ENCODE measurements at places on chromosomes 2 and 18. TPM values are rescaled to one million over a fixed set of nuclear protein-coding genes. Genes with fewer than 3 reads are reported as not detected.

PTCD3 gene
- 126 TPM for total RNA-seq

RABL2A gene
- total RNA-seq = 14.7 TPM

TBR1 gene
- 0.64 TPM for total RNA-seq

NT5C1B gene
- not detected for total RNA-seq

HTR2B gene
- total RNA-seq = 0.98 TPM

DNA sequence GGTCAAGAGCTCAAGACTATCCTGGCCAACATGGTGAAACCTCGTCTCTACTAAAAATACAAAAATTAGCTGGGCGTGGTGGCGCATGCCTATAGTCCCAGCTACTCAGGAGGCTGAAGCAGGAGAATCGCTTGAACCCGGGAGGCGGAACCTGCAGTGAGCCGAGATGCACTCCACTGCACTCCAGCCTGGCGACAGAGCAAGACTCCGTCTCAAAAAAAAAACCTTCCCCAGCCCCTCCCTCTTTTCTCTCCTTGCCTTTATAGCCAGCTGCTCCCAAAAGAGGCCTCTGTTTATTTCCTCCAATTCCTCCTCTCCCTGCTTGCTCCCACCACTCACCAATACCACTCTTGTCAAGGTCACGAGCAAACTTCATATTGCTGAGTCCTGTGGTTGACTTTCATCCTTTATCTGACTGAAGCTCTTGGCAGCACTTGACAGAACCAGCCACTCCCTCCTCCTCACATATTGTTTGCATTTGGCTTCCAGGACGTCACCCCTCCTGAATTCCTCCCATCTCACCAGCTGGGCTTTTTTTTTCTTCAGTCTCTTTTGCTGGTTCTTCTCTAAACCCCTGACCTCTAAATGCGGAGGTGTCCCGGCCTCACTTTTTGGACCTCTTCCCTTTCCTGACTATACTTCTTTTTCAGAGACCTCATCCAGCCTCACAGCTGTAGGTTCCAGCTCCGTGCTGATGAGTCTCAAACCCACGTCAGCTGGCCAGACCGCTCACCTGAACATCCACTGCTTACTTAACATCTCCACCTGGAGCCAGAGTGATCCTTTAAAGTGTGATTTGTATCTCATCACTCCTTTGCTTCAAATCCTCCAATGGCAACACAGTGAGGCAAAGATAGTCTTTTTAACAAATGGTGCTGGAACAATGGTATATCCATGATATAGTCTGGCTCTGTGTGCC is 84.6 kb upstream of the CAB39 start:
- no peaks in the 10 kb centered on the region for H3K27me3 ChIP-seq
- H3K4me1 ChIP-seq = no peaks in the 10 kb centered on the region

DNA sequence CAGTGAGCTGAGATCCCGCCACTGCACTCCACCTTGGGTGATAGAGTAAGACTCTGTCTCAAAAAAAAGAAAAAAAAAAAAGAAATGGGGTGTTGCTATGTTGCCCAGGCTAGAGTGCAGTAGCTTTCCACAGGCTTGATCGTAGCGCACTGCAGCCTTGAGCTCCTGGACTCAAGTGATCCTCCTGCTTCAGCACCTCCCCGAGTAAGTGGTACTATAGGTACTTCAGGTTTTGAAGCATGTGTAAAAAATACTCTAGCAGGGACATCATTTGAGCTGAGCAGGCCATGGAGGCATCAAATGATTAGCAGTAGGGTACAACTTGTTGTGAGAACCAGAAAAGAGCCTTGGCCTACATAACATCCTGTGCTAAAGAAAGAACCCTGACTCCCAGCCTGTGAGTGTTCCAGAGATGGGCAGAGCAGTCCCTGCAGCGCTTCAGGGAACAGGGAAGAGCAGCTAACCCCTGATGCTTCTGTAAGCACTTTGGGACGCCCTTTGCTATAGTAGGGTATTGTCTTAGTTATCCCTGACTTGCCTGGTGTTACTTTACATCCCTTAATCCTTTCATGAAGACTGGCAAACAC is 119.1 kb downstream of the NEDD4L start:
- no peak overlapping the region for H3K4me3 ChIP-seq
- no peak for DNase-seq
- no peak overlapping the region for H3K27ac ChIP-seq
- no peaks in the 10 kb centered on the region for H3K4me1 ChIP-seq

GRCh38 chr2:9638532-9638931 is 7.7 kb upstream of the YWHAQ start:
- DNase-seq = peak; percentile 67
- H3K27ac ChIP-seq = peak overlapping the region; percentile 72
- no peaks in the 10 kb centered on the region for H3K4me1 ChIP-seq
- no peak overlapping the region for H3K4me3 ChIP-seq
- no peaks in the 10 kb centered on the region for H3K36me3 ChIP-seq

GRCh38 chr2:231308631-231309428 is 86.7 kb upstream of the B3GNT7 start:
- H3K4me3 ChIP-seq = no peak overlapping the region
- H3K4me1 ChIP-seq = no peaks in the 10 kb centered on the region
- no peaks in the 10 kb centered on the region for H3K36me3 ChIP-seq
- H3K27me3 ChIP-seq = no peaks in the 10 kb centered on the region

DNA sequence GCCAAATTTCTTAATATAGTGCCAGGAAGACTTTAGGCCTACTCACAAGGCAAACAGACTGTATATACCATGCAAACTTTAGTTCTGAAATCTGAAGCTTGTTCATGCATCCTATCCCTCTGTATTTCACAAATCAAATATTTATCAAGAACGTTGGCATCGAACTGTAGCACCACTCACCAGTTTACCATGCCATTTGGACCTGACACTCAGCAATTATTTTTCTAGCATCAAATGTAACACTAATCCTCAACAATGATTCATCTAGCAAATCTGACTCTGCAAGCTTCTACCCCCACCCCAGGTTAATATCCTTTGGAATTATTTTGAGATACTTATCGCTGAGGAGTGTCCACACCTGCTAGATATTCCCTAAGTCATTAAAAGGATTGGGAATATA is 1506.6 kb downstream of the LRP1B start:
- H3K4me3 ChIP-seq = no peak overlapping the region
- no peaks in the 10 kb centered on the region for H3K27me3 ChIP-seq
- no peak for DNase-seq
- H3K4me1 ChIP-seq = no peaks in the 10 kb centered on the region

- H3K4me1 ChIP-seq = no peaks in the 10 kb centered on the region
- no peak for DNase-seq
- H3K27me3 ChIP-seq = no peaks in the 10 kb centered on the region
- H3K4me3 ChIP-seq = no peak overlapping the region
- H3K27ac ChIP-seq = no peak overlapping the region
Measured at GRCh38 chr2:11177871-11178690, 22.8 kb downstream of the SLC66A3 start.

GRCh38 chr2:10868465-10869314 is 43.0 kb upstream of the KCNF1 start:
- H3K27ac ChIP-seq = no peak overlapping the region
- H3K36me3 ChIP-seq = no peaks in the 10 kb centered on the region
- no peak overlapping the region for H3K4me3 ChIP-seq
- DNase-seq = no peak

DNA sequence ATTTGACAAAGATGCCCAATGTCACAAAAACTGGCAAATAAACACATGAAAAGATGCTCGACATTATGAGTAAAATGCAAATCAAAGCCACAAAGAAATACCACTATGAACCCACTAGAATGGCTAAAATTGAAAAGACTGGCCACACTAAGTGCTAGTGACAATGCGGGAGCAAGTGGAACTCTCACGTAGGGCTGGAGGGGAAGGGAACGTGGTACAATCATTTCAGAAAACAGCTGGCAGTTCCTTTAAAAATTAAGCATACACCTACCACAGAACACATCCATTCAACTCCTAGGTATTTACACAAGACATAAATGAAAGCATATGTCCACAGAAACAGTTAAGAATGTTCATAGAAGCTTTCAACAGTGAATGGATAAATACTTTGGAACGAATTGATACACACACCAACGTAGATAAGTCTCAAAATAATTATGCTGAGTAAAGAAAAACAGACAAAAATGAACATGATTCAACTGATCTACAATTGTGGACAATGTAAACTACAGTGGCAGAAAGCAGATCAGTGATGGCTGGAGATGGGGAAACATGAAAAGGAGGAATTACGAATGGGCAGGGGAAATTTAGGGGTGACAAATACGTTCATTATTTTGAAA is 71.7 kb downstream of the MYOM1 start:
- no peak overlapping the region for H3K4me3 ChIP-seq
- H3K27me3 ChIP-seq = no peaks in the 10 kb centered on the region
- H3K4me1 ChIP-seq = no peaks in the 10 kb centered on the region
- DNase-seq = no peak
- H3K36me3 ChIP-seq = no peaks in the 10 kb centered on the region

- H3K27ac ChIP-seq = no peak overlapping the region
- no peak for DNase-seq
- H3K27me3 ChIP-seq = no peaks in the 10 kb centered on the region
Measured at GRCh38 chr2:36823862-36824261, 127.4 kb downstream of the VIT start.

- no peaks in the 10 kb centered on the region for H3K27me3 ChIP-seq
- no peak for DNase-seq
- H3K27ac ChIP-seq = no peak overlapping the region
- H3K36me3 ChIP-seq = no peaks in the 10 kb centered on the region
- no peak overlapping the region for H3K4me3 ChIP-seq
Measured at GRCh38 chr2:59720296-59720866, 833.1 kb downstream of the BCL11A start.

DNA sequence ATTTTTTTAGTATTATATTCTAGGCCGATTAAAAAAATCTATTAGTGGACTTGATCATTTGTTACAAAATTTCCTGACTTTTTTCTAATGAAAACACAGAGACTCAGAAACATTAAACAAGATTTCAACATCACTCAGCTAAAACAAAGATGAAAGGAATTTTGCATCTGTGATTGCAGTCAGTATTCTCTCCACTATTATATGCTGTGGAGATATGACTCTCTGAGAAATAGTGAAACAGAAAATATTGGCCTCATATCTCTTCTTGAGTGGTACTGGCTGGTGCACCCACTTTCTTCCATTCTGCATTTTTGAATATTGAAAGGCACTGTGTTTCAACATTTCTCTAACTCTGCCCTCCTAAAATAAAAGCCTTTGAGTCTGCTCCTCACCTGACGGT is 914.2 kb downstream of the TSN start:
- no peaks in the 10 kb centered on the region for H3K4me1 ChIP-seq
- H3K27ac ChIP-seq = no peak overlapping the region
- H3K27me3 ChIP-seq = no peaks in the 10 kb centered on the region
- H3K4me3 ChIP-seq = no peak overlapping the region
- no peak for DNase-seq

GRCh38 chr18:3481696-3482210 is 31.8 kb downstream of the TGIF1 start:
- H3K36me3 ChIP-seq = no peaks in the 10 kb centered on the region
- H3K27me3 ChIP-seq = no peaks in the 10 kb centered on the region
- H3K27ac ChIP-seq = no peak overlapping the region

DNA sequence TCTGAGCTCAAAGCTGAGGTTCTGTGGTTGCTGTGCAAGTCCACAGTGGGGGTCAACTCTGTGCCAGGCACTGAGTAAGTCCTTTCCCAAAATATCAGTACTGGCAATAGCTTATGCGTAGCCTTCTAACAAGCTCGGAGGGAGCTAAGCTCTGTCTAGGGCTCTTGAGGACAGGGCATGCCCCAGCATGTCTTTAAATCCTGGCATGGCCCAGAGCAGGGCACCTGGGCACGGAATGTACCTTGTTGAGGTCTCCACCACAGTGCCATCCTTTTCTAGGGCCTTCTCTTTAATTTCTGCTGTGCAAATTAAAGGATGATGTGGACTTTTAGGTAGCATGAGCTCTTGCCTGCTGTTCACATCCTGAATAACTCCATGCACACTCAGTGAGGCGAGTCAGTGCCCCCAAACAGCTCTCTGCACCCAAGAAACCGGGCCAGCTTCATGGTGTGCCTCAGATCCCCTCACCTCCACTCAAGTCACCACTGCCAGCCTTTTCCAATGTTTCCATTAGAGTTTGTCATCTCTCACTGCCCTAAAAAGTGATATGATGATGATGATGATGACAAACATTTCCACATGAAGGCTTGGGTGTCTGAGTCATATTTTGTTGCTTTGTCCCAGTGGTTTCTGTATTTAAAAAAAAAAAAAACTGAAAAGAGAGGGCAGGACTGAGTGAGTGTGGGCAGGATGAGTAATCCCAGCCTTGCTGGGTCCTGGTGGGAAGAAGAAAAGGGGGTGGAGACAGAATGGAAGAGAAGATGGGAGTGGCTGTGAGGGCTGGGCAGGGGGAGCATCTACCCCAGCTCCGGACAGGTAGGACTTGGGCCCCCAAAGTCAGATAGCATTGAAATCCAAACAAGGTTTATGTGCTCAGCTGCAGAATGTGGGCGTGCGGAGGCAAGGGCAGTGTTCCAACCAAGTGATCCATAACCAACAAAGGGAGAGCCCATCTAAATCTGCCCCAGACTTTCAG is 78.9 kb downstream of the ZBTB7C start:
- H3K27me3 ChIP-seq = no peaks in the 10 kb centered on the region
- DNase-seq = peak; percentile 52
- peaks cover 4% of the 10 kb centered on the region for H3K4me1 ChIP-seq

GRCh38 chr2:182018218-182018617 is 32.6 kb downstream of the PPP1R1C start:
- no peak for DNase-seq
- no peaks in the 10 kb centered on the region for H3K4me1 ChIP-seq
- no peaks in the 10 kb centered on the region for H3K36me3 ChIP-seq

DNA sequence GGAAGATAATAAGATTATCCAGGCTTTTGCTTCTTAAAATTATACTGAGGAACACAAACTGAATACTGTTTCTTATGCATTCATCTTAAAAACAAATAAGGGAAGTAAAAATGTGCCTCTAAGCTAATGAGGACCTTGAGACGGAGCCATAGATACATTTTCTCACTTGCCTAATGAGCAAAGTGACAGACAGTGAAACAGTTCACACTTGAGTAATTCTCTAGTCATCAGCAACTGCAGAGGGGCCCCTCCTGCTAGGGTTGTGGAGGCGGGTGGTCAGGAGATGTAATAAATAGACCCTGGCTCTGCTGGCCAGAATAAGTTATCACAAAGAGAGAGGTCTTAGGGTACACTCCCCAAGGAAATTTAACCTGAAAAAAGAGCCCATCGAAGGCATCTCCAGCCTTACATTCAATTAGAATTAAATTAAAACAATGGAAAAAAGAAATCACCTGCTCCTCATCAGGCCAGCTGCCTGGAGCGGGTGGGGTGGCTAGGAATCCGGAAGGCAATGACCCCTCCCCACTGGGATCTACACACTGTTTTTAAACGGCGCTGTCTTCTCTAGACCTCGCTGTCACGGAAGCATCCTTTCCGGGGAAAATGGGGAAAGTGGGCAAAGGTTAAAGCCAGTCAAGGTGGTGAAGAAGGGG is 32.6 kb upstream of the INSIG2 start:
- H3K4me3 ChIP-seq = no peak overlapping the region
- H3K36me3 ChIP-seq = no peaks in the 10 kb centered on the region
- no peak overlapping the region for H3K27ac ChIP-seq

Measured in breast epithelium (tissue), 4 donors.